ENCODE measurements at places on chromosomes 4 and X.

- no peak for DNase-seq
Observed at GRCh38 chrX:149392921-149393320, 112.2 kb downstream of the IDS start.

DNA sequence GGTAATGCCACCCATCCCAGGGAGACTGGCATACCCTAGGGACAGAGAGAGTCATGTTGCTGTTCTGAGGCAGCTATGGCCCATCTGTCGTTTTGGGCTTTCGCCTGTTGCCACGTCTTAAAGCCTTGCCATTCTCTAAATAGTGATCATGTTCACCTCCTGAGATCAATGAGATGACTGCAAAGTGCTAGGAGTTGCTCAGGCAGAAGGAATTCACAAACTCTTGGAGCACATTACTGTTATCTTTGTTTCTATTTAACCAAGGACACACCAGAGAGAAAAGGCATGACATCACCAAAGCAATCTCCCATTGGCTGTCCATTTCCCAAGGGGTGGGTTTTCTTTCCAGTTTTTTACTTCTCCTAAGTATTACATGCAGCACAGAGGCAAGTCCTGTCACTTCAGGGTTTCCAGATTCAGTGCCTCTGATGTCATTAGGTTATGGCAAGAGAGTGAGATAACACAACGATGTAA is 37.1 kb upstream of the SETD7 start:
- no peak for DNase-seq

- DNase-seq: no peak
Observed at GRCh38 chrX:69031181-69031580, 134.1 kb downstream of the PJA1 start.

DNA sequence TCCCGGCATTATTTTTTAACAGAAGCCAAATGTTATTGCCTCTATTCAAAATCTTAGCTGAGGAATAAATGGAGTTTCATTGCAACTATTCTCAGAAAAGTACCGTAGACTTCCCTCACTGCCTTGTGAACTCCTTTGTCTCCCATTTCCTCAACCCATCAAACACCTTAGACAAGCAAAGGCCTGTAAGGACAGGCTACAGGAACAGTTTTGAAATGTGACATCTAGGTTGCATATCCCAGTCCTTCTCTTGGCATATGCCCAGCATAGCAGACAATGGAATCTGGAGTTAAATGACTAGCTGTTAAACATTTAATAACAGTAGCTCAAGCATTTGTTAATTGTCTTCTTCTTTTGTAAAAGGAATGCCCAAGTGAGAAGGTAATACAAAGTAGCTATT is 1371.7 kb downstream of the STIM2 start:
- no peak for DNase-seq

DNA sequence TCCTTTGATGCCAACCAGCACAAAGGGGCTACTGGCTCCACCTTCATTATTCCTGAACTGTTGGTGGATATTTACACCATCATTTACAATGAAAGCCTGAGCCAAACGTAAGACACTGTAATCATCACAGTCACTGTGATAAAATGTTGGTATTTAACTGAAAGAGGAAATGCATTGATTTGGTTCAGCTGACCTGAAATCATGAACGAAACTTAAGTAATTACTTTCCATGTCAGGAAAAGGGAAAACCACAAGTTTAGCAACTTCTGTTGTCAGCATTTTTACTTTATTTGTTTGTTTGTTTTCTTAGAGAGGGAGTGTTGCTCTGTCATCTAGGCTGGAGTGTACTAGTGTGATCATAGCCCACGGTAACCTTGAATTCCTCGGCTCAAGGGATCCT is 247.8 kb upstream of the FAM47A start:
- DNase-seq: no peak

DNA sequence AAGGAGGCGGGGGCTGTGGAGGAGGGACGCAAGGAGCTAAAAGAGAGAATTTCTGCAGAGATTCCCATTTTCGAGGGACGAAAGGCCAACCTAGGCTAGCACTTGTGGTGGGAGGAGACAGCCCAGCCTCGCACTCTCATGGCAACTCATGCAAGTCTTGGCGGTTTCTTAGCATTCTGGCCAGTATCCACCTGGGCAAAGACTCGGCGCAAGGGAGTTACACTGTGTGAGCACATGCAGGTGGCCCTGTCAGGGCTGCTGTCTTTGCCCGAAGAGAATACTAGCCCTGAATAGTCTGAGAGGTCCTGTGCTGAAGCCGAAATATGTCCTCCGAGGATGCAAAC is 15.5 kb downstream of the MCF2 start:
- no peak for DNase-seq

DNA sequence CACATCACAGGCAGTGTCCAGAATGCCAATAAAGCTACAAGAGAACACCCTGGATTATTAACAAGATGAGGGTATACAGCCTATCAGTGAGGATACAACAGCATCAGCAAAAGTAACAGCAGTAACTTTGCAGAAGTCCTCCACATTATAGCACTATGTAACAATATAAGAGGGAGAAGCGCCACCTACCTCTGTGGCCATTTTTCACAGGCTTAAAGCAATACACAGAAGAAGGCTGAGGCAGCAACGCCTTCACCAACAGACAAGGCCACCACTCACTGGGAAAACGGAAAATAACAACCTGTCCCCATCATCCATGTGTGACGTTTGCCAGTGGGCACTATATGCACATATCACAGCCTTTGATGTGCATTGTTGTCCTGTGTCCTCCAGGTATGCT is 12.5 kb downstream of the RTL8B start:
- DNase-seq: no peak

DNA sequence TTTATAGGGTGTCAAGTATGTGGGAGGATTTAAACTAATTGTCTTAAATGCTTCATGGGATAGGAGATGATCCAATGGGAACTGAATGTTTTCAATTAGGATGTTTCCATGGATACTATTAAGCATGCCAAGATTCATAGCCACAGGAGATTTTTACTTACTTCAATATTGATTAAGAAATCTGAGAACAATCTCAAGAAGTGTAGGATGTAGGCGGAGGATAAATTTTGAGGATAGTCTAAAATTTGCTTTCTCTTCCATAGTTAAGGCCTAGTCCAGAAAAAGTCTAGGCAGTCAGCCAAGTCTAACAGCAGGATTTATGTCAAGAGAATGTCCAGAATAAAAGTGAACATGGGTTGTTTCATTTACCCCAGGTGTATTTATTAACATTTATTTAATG is 32.8 kb downstream of the REPS2 start:
- no peak for DNase-seq

DNA sequence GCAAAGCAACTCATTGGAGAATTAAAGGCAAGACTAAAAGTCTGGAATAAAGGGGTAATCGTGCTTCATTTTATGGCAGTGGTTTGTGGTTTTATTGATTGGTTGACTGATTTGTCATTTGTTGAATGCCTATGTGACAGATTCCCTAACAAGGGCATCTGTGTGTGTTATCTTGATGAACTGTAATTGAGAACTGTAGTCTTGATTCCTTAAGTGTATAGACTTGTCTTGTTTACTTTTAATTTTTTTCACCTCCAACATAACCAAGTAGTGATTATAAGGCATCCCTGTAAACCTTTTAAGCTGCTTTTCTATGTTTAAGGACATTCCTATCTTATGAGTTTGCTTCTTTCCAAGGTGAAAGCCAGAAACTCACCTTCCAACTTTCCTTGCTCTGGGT is 216.0 kb upstream of the TAPT1 start:
- no peak for DNase-seq

DNA sequence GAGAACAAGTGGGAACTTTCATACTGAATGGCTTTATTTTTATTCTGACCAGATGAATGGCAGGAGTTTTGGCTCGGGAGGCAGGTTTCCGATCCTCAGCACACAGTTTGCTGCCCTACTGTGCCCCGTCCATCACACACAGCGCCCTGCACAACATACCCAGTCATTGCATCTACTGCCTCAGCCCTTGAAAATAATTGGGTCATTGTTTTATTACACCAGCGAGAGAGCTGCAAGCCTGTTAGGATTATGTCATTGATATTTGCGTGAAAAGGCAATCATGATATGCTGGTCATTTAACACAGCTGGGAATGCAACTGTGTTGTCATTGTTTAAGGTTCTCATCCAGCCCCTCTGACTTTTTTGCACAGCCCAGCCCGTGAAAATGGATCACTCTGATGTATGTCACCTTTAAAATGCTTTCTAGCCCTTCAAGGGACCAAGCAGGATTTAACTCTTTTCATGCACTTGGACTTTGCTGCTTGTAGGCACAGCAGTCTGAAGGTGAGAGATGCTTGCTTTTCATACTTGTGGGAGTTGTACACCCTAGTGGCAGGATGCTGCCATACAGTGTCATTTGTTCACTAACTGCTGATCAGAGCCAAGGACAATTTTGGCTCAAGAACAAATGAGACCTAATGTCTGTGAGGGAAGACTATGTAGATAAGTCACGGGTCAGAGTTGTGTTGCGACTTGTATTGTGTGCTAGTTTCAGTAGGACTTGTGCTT is 62.3 kb downstream of the RTL9 start:
- no peak for DNase-seq

- no peak for DNase-seq
Observed at GRCh38 chr4:112751447-112751846, 114.5 kb downstream of the LARP7 start.

GRCh38 chr4:67436742-67437141 is 108.6 kb downstream of the CENPC start:
- DNase-seq: no peak

GRCh38 chr4:158722291-158722916 is 792 bp downstream of the PPID start:
- DNase-seq: no peak

DNA sequence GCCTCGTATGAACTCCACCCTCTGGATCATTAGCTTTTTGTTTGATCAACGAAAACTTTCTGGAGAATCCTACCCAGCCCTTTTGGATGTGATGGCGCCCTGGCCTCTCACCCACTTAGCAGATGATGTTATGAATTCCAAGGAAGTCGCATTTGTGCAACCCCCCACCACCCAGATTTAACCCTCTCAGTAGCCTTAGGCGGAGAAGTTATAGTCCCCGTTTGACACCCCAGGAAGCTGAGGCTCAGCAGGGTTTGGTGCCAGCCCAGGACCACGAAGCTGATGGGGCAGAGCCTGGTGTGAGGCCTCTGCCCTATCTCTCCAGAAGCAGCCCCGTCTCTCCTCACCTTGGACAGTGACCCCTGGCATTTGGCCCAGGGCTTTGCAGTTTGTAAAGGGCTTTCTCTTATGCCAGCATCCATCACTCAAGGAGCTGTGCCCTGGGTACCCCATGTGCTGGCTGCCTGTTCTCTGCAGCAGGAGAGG is 1.0 kb downstream of the WFS1 start:
- DNase-seq: no peak

GRCh38 chr4:87530868-87531267 is 1.7 kb upstream of the SPARCL1 start:
- peak; percentile 77 for DNase-seq

DNA sequence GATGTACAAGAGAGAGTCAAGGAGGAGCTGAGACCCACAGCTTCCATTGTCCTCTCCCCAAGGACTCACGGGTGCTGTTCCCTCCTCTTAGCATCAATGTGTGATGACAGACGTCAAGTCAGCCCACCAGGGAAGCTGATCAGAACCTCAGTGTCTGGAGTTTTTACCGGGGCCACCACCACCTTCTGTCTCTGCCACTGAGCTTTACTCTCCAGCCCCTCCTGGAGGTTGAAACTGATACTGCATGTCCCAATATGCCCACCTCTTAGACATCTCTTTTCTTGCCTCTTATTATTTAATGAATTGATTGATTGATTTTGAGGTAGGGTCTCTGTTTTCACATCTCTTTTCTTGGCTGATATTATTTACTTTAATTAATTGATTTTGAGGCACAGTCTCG is 10.3 kb upstream of the AKAP17A start:
- no peak for DNase-seq

GRCh38 chr4:153521999-153522801 is 56.0 kb downstream of the TMEM131L start:
- no peak for DNase-seq

DNA sequence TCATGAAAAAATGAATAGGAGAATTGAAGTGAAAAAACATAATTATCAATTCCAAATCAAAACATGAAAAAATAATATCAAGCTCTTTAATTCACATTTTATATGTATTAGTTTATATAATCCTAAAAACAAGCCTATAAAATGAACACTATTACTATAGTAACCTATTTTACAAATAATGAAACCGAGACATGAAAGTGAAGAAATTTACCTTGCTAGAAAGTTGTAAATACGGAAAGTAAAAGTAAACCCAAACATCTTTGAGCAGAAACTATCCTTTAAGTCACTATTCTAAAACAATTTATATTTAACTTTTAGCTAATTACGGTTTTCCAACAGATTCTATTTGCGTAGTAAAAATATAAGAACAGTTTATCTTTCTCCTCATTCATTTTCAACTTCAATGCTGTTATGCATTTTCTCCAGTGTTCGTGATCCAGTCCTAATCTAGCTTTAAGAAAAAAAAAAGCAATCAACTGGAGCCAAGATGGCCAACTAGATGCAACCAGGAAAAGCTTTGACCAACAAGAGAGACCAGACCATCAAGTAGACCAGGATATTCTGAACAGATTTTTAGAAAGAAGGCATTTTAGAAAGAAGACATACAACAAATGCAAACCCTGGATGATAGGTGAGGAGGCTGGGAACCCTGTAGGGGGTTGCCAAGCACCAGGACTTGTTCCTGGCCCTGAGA is 67.0 kb downstream of the DDX53 start:
- DNase-seq: no peak

DNA sequence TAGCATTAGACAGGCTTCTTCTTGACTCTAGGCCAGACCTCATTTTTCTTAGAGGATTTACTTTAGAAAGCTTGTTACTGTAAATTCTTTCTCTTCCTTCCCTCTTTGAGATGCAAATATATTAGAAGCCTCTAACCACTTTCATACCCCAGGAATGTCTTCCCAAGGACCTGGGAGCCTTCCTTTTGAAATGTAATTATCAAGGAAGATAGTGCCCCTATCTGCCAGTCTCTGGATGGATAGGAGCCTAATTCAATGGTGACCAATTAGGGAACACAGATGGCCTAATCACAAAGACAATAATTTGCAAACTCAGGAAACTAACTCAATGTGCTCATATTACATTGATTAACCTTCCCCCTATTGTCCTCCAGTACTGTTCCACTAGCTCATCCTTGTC is 145.6 kb upstream of the DCAF8L1 start:
- DNase-seq: no peak

DNA sequence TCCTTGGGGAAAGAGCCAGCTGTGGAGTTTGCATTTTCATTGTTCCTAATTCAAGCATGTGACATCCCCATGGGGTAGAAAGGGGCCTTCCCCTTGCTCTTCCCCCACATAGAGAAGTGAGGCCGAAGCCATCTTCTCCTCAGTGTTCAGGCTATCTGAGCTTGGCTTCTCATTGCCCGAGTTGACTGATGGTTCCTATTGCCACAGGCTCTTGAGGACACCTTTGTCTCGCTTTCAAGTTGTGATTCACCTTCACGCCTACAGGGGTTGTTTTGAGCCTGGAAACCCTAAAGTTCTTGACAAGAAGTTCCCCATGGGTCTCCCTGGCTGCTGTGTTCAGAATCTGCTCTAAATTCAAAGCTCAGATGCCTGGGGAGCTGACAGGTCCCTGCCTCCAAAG is 25.0 kb downstream of the CCNQ start:
- DNase-seq: no peak

GRCh38 chr4:140697709-140698560 is 58.2 kb downstream of the TBC1D9 start:
- no peak for DNase-seq
